ENCODE measurements at places on chromosomes 1 and 21. TPM values are rescaled to one million over a fixed set of nuclear protein-coding genes. Genes with fewer than 3 reads are reported as not detected.

GRCh38 chr1:32817815-32818786 lies 648 bp downstream of the S100PBP start:
- peak; percentile 94 for DNase-seq

- DNase-seq: peak; percentile 76
Observed at GRCh38 chr1:182595641-182596240, 6.7 kb upstream of the RNASEL start.

- DNase-seq: no peak
Observed at GRCh38 chr1:17883136-17883535, 128.0 kb downstream of the ACTL8 start.

- DNase-seq: no peak
Observed at GRCh38 chr1:236893626-236894545, 98.8 kb downstream of the MTR start.

DNA sequence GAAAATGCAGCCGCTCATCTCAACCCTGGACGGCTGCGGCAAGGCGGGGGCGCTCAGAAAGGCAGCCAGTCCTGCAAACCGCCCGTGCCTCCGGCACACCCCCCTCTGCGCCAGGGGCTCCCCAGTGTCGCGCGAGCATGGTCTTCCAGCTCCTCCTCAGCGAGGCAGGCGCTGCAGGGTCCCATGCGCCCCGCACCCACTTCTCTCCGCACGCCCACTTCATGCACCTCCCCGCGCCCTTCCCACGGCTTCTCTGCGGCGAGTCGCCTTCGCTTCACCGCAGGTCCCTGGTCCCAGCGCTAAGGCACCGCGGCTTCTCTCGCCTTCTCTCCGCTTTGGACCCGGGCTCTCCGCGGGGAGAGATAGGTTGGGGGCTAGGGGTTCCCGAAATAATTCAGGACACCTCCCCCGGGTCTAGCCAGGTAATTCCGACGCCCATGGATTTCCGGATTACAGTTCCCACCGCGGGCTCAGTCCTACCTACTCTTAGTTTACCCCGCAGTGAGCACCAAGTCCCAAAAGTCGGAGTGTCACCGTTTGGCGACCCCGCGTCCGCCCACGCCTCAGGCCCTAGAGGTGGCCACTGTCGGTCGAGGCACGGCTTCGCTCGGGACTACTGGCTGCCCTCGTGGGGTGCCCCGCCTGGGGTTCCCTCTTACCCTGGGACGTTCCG lies 67.5 kb downstream of the SYT2 start:
- DNase-seq: no peak

Gene CFAP57
- total RNA-seq: 0.25 TPM

DNA sequence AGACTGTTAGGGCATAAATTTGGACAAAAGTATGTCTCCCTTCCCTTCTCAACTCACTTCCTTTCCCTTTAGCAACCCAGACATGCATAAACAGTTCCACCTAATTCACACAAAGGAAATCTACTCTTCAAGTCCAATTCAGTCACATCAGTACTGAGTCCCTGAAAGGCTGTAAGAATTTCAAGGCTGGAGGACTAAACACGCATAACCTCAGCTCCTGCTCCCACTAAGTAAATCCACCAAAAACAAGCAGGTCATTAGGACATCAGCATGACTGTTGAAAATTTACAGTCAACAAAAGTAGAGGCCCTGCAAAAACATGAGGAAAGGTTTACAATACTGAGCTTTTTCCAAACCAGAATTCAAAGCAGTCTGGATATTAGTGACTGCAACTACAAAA lies 18.4 kb downstream of the SETD4 start:
- DNase-seq: no peak

GRCh38 chr1:39615086-39615673 lies 24.3 kb downstream of the HEYL start:
- no peak for DNase-seq

DNA sequence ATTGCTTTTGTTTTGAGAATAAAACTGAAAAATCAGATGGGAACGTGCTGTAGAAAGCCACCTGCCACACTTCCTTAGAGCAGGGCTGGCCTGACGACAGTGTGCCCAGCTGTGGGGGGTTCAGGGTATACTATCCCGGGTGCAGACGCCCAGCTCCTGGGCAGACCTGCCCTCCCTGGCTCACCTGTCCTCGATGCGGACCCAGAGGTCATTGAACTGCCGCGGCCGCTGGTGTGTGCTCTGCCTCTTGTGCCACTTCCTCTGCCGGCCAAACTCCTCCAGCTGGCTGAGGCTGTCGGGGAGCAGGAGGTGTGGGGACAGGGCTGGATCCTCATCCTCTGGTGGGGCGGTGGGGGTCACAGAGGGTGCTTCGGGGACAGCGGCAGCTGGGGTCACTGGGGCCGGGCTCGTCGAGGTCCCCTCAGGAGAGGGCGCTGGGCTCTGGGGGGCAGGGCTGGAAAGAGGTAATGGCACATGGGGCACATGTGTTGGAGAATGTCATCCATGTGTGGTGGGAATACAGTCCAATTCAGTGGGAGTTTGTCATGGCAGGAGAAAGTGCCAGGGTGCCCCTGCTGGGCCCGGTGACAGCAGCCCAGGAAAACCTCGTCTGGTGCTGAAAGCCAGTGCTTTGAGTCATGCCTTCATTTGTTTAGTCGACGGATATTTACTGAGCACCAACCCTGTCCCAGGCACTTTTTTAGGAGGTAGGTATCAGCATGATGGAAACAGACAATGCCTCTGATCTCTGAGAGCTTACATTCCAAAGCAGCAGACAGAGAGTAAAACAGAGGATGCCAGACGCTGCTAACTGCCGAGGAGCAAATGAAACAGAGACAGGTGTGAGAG lies 222.0 kb downstream of the TRABD2B start:
- DNase-seq: peak; percentile 44

- DNase-seq: no peak
Observed at GRCh38 chr1:70331962-70332361, 22.6 kb downstream of the ANKRD13C start.

Gene ABCA4
- total RNA-seq: not detected

DNA sequence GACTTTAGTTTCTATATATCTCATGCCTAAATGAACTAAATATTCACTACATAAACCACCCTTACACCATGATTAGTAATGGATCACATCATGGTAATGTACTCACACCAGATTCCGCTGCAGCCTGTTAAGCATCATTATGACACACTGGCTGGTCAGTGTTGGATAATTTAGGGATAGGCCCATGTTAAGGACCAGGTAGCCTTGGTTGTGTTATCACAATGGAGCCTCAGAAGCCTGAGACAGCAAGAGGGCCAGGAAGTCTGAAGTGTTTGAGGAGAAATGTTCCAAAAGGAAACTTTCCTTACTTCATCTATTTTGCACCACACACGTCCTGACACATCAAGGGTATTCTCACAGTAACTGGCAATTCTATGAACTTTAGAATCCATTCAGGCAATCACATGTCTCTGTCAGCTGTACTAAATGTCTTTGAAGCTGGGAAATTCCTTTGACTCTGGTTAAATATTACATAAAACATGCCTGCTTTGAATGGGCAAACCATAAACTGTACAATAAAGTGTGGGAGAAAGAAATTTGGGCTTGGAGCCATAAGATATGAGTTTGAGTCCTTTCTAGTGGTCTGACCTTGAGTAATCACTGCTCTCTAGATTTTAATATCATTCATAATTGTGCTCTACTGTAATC lies 105.3 kb upstream of the DPT start:
- DNase-seq: no peak

DNA sequence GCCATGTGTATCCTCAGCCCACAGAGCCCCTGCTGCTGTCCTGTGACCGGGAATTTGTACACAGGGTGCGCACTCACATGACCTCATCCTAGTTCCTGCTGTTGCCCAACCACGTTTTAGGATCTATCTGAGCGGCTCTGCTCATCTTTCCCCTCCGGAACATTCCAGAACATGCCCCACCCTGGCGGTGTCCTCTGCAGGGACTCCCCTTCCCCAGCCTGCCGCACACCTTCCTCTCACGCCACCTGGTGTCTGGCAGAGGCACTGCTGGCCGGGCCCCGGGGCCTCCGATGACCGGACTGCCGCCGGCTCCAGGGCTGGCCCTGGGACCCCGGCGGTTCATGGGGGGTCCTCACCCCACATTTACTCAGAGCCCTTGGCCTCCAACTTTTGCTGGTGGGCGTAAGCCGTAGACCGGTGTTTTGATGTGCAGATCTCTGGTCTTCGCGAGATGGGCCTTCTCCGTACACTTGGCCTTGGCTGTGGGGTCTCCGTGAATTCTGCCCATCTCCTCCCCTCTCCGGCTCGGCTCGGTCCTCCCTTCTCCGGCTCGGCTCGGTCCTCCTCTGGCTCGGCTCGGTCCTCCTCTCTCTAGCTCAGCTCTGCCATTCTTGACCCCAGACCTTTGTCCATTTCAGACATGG lies 29.5 kb downstream of the ARHGEF16 start:
- DNase-seq: no peak

Gene CD34
- total RNA-seq: 170 TPM

DNA sequence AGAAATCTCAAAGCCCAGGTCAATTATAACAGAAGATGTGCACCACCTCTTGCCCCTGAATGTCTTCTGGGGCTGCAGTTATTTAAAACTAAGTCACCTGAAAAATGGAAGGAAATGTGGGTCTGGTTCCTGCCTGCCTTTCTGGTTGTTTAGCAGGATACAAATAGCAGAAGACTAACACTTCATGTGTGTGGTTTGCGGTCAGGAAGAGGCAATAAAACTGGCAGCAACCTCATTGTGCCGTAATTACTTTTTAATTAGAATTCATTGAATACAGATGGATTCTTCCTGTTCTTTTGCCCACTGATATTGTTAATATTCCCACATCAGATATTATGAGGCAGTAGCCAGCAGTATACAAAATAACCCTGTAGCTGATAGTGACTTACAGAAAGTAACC lies 345.7 kb downstream of the ZNF326 start:
- DNase-seq: no peak

DNA sequence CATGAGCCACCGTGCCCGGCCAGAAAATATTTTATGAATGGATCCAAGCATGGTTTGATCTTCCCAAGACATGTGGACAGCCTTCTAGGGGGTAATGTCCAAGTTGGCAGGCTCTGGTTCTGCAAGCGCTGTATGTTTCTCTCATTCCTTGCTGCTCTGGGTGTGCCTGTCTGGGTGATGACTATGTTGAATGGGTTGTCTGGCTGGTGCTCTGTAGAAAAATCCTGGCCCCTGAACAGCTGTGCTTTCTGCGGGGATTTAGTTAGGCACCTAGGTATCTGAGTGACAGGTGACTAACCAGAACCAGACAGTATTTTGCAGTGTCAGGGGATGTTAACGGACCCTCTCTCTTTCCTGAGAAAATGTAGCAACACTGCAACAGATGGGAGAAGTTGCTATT lies 14.1 kb downstream of the HUNK start:
- DNase-seq: no peak

Measured in right cardiac atrium (tissue), 5 donors.